HCEC 1CT (cell line): ENCODE measurements at places on chromosomes 7 and 10.

DNA sequence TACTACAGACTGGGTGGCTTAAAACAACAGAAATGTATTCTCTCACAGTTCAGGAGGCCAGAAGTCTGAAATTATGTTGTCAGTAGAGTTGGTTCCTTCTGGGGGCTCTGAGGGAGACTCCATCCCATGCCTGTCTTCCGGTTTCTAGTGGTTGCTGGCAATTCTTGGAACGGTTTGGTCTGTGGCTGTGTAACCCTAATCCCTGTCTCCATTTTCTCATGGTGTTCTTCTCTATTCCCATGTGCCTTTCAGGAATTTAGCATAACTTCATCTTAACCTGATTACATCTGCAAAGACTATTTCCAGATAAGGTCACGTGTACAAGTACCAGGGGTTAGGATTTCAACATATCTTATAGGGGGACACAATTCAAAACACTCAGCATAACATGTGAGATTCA is 73.2 kb downstream of the FAM241B start:
- DNase-seq = no peak

- no peak for DNase-seq
Observed at GRCh38 chr10:130411496-130412085, 275.4 kb downstream of the GLRX3 start.

DNA sequence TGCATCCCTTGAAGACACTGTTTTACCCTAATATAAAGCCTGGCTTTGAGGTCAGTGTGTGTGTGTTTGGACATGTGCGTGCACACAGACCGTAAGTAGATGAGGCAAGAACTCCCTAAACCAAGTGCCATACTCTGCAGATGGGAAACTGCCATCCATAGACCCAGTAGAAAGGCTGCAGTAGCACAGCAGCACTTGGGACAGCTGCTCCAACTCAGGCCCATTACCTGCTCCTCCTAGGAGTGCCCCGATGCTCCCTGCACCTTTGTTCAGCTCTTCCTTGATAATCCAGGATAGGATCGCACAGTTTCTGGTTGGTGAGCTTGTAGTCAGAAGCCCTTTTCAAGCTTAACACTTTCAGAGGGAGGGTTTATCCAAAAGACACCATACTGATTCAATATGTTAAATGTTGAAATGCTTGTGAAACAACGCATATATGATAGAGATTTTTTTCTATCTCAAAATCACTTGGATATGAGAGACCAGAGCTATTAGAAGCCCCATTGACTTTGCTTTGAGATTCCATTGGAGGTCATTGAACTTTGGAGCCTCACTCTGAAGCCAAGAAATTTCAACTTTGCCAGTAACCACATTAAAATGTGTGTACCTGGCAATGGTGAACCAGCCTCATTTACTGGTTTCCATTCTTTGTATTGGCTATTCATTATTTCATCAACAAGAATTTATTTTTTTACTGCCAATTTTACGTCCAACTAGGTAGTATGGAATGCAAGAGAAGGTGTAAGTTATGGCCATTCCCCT is 757.0 kb upstream of the GALNT17 start:
- DNase-seq = no peak

- no peak for DNase-seq
Observed at GRCh38 chr10:97100657-97101056, 85.1 kb downstream of the SLIT1 start.

GRCh38 chr7:143395187-143396149 is 13.2 kb downstream of the EPHA1 start:
- no peak for DNase-seq

GRCh38 chr7:132485600-132486273 is 90.5 kb downstream of the PLXNA4 start:
- no peak for DNase-seq

GRCh38 chr10:131677671-131678070 is 223.1 kb upstream of the PPP2R2D start:
- no peak for DNase-seq

DNA sequence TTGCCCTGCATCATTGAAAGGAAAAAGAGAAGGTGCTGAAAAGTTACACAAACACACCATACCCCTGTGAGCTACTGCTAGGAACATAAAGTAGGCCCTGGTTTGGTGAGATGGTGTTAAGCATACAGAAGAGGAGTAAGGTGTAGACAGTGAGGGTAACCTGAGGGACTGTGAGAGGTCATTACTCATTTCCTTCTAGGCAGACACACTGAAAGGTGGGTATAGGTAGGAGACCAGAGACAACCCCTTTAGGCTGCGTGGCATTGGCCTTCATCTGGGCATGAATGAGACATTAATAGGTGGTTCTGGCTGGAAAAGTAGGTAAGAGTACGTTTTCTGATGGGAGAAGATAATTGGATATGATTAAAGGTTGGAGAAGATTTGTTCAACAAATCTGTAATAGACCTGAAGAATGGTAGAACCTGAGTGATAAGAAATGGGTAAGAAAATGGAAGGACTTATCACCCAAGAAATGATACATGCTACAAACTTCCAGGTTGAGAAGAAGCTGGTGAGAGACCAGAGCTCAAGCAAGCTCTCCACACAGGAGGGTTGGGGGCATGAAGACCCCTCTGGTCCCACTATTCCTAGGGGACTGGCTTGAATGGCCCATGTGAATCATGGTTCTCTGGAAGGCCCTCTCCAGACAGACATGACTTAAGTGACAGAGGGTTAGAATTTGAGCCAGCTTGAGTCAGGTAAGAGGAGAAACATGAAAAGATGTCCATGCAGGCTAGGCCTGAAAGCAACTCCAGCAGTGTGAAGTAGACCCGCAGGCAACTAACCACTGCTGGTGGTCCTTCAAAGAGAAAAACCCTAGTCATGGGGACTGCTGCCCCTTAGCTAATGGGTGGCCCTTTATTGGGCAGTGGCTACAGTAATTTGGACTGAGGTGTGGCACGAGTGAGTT is 3.8 kb downstream of the COMTD1 start:
- no peak for DNase-seq

- DNase-seq = peak; percentile 53
Observed at GRCh38 chr7:33444511-33444910, 315.1 kb downstream of the BBS9 start.
